Cortex of kidney (tissue), 1 donor: ENCODE measurements at places on chromosomes 2 and 18.

DNA sequence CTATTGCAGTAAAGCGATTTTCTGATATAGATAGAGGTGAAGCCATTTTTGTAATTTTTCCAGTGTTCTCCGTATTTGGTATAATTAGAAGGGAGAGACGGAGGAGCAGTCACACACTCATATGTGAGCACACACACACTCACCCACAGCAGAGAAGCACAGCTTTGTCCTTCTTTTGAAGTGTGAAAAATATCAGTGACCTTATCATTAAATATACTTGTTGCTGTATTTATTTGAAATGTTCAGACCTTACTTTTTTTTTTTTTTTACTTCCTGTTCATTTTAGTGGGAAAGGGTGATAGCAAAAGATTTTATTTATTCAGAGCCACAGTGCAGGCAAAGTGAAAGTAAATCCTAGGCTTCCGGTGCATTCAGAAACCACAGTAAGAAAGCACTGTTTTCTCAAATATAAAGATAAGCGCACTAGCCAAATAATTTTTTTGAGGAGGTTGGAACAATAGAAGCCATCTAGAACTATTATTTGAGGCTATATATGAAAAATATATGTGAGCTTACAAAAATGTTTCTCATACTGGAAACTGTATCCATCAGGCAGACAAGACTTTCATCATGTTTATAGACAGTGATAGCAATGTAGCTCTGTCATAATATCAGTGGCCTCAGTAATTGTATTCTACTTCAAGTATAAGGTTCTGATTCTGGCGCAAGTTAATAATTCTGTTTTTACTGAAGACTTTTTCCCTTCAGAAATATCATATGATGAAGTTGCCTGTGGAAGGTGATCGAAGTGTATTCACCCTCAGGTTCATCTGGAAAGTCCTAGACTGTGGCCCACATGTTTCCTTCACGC lies 37.2 kb downstream of the TSHZ1 start:
- no peak for DNase-seq

DNA sequence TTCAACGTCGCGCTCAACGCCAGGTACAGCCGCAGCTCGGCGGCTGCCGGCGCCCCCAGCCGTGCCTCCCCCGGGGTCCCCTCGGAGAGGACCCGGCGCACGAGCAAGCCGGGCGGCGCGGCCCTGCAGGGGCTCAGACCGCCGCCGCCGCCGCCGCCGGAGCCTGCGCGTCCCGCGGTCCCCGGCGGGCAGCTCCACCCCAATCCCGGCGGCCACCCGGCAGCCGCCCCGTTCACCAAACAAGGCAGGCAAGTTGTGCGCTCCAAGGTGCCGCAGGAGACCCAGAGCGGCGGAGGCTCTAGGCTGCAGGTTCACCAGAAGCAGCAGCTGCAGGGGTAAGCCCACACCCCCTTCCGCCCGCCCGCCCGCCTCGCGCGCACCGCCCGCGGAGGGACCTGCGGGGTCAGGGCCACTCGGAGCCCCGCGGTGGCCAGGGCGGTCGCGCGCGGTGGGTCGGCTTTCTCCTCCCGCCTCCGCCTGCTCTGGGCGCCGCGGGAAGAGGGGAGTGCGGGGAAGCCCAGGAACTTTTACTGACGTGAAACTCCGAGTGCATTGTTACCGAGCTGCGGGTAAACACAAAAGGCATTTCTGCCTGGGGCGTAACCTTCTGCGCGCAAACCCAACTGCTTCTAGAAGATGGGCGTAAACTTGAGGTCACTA lies 861 bp downstream of the LTBP1 start:
- DNase-seq, result no peak

DNA sequence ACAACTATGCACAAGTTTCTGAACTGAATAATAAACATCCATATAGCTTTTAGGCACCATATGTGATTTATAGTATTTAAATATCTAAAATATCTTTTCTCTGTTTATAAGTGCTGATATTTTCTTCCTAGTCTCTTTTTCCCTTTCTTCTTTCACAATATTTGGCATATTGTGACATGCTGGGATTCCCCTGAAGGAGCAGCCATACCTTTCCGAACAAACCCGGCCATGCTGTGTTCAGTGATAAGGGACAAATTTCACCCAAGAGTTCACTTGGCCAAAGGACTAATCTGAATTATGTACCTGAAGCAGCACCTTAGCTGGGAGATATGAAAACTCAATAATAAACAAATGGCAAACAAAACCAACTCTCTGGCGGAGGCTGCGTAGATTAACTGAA lies 250.8 kb downstream of the RDH14 start:
- no peak for DNase-seq

- no peak for DNase-seq
These were observed 8.1 kb downstream of the AOX1 start for GRCh38 chr2:200593905-200594304.

DNA sequence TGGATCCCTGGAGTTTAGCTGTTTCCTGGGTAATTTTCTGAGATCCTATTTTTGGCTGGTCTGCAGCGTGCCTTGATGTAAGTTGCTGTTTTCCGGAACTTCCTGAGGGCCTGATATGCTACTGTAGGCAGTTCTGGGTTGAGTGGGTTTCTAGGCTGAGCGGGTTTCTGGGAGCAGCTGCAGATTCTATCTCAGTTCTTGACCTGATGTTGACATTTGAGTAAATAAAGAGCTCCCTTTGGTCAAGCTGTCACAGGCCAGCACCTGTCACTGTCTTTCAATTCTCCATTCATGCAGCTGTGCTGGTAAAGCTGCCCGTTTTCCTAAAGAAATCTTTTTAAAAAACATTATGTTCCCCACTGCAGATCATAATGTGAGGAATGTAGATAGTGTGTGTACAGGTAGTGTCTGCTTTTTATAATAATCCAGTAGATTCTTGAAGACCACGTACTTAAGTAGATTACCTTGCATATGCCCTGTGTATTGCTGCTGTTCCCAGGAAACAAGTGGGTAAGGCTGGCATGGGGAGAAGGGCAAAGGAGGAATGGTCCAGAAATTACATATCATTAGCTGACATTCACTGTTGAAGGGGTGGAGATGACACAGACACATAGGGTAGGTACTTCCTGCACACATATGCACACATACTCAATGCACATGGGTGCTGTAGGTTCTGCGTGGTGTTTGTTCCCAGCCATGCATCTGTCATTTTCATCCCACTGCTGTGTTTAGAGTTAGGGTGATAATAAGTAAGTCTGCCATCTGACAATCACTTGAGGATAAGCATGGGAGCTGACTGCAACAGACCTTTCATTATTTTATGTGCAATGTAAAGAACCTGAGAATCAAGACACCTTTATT lies 25.9 kb downstream of the CD28 start:
- no peak for DNase-seq

DNA sequence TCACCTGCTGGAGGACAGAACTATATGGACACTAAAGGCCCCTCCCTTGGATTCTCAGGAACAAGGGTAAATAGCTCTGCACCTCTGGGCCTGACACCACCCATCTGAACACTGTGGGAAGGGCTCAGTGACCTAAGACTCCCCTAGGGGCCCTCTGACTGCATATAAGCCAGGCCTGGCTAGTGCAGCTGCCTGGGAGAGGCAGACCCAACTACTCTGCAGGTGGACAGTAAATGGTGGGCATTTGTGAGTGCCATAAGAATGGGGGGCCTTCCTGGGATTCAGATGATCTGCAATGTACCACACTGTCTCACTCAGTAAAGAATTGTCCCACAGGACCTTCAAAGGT lies 11.2 kb upstream of the WIPF1 start:
- no peak for DNase-seq

DNA sequence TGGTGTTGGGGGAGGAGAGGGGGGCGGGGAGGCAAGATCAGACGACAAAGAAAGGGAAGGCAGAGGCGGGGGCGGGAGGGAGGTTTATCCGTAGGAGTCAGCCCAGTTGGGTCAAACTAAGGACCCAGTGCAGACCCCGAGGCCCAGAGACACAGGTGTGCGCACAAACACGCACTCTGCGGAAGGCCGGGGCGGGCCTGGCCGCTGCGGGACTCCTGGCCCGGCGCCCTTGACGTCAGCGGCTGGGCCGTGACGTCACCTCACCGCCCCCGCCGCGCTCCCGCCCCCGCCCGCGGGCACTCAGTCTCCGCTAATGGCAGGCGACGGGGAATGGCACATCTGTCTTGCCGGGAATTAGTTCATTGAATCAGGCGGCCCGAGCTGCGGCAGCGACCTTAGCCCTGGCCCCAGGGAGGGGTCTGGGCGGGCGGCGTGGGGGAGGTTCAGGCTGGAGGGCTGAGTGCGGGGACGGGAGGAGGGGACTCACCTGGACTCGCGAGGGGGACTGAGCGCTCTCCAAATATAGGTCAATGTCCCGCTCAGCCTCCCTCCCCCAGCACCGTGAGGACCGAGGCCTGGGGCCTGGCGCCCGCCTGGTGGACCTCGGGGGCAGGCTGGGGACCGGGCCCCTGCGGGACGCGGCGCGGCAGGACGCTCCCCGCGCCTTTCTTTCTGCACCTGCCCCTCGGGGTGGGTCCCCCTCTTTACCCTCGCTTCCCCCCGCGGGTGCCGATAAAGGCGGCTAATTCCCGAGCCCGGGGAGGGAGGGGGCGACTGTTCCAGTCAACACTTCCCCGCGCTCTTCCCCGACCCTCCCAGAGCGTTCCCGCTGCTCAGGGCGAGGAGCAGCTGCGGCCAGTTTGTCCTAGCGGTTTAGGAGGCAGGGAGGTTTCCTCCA lies 15.5 kb upstream of the ECEL1 start:
- no peak for DNase-seq

DNA sequence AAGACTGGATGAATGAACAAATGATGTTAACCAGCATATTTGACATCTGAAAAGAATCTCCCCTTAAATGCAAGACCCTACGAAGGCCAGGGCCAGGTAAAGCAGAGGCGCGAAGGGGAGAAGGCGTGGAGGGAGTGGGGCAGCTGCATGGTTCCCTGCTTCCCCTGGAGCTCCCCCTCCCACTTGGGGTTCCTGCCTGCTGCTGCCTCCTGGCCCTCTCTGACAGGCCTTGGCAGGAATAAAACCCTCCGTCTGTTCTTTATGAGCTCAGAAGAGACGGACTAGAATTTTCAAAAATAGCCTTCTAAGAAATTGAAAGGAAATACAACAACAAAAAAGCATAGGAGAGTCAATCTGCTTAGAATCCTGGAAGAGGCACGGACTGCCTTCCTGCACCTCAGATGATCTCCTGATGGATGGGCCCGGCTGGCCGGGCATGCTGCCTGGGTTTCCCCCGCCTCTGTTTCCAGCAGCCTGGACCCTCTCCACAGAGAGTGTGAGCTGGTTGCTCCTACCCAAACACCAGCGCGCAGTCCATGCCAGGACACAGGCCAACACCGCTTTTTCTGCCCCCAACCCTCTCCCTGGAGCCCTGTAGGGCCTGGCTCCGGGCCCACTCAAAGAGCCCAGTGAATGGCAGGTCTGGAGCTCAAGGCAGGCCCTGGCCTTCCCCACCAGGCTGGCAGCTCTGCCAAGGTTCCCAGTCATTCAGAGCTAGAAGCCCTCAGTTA lies 23.9 kb downstream of the CFAP65 start:
- no peak for DNase-seq

DNA sequence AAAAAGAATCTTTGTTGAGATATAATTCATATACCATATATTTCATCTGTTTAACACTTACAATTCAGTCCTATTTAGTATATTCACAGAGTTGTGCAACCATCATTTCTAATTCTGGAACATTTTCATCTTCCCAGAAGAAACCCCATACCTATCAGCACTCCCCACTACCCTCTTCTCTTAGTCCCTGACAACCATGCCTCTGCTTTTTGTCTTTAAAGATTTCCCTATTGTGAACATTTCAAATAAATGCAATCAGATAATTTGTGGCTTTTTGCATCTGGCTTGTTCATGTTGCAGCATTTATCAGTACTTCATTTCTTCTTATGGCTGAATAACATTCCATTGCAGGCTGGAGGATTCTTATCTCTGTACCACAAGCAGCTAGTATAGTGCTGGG lies 305.9 kb upstream of the MEX3C start:
- DNase-seq, result no peak

DNA sequence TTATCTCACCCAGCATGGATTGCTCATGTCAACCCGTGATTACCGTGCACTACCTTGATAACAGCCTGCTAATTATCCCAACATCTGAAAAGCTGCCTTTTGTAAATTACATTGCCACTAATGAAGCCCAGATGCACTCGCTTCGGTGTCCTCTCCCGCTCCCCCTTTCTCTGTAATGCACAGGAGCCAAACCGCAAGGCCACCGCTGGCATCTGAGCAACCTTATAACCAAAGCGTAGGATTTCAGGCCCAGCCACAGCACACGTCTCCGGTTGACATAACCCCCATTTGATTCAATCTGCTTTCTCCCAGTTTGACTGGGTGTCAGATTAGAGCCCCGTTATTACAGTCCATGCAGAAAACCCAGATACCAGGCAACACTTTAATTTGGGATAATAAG lies 341.2 kb downstream of the ALK start:
- no peak for DNase-seq
